ENCODE measurements at places on chromosomes 6 and 20.

DNA sequence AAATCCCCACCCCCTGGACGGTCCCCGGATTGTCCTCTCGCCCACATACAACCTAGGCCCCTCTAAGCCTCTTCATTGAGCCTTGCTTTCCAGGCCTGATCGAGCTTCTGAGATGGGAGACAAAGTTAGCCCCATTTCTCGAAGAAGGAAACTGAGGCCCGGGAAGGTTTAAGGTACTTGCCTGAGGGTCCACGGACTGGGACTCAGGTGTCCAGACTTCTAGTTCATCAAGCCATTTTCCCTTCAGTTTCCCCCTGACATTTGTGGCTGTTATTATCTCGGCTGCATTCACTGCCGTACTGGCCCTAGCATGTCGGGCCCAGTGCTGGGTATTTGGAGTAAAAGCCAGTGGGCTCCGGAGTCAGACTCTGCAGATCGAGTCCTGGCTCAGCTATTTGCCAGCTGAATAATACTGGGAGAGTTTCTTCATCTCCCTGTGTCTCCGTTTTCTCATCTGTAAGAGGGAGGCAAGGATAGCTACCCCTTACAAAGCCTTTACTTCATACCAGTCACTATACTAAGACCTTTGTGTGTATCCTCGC lies 633 bp downstream of the RPRD1B start:
- no peak for DNase-seq

DNA sequence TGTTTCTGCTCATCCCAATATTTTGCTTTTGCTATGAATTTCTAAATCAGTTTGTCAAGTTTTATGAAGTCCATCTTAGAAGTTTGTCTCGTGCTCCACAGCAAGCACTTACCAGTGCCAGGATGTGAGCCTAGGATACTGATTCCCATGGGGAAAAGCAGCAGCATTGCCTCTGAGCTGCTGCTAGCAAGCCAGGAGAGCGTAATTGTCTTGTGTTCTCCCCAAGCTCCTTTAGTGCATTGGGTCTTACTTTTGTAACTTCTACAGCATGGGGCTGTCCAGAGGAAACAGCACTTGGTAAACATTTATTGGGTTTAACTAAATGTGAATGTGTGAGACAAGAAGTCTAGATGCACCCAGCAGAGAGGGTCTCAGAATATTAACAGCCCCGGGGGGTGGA lies 76.1 kb downstream of the RNF182 start:
- DNase-seq, result no peak

DNA sequence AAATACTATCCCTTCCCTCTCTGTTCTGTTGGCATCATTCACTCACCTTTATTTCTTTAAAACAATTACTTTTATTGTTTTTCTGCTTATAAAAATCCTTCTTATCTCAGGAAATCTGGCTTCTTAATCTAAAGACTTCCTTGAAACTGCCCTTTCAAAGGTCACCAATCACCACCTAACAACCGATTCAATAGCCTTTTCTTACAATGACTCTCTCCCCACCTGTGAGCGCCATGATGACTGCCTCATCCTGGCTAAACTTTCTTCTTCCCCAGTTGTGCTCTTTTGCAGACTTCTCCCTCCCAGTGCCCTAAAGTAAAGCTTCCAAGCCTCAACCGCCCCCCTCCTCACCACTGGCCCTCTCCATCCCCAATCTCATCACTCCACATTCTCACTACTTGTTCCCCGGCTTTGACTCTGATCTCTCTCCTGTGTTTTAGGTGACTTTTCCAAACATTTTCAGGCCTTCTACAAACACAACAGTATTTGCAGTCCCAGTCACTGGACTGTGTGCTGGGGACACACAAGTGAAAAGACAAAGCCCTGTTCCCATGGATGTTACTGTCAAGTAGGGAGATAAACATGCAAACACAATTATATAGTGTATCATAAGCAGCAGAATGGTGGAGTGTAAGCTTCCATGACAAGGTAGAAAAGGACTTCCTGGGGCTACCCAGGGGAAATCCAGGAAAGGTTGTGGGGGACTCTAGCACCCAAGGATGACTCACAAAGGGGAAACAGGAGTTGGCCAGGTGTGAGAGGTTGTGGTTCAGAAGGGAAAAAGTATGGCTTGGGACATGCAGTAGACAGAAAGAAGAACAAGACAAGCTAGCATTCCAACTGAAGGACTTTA lies 12.8 kb downstream of the NHSL1 start:
- DNase-seq, result no peak

DNA sequence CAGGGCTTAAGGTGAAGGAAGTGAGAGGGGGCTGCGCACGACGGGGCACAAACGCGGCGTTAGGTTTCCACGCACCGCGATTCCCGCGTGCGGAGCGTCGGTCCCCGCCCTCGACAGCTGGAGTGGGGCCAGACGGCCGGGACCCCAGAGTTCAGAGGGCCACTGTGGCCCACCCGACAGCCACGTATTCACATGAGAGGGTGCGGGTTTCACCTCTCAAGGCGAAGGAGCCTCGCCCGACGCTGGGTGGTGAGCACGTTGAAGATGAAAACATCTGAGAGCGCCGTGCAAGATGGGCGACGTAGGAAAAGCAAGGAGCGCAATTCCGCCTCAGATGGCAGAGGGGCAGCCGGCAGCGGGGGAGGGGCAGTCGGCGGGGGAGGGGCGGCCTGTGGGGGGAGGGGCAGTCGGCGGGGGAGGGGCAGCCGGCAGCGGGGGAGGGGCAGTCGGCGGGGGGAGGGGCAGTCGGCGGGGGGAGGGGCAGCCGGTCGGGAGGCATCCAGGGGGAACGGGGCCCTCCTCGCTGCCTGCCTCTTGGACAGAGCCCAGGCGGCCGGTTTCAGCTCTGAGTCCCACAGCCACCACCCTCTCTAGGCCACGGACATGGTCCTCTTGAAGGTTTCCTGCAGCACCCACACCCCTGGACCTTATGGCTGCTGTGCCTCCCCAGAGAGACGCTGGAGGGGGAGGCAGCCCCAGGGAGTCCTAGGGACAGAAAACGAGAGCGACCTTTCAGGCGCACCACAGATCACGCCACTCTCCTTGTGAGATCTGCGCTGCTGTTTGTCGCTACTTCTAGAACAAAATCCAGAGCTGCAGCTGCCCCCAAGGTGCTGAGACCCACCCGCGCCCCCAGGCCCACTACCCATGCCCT lies 113.7 kb downstream of the DLL1 start:
- DNase-seq, result no peak

DNA sequence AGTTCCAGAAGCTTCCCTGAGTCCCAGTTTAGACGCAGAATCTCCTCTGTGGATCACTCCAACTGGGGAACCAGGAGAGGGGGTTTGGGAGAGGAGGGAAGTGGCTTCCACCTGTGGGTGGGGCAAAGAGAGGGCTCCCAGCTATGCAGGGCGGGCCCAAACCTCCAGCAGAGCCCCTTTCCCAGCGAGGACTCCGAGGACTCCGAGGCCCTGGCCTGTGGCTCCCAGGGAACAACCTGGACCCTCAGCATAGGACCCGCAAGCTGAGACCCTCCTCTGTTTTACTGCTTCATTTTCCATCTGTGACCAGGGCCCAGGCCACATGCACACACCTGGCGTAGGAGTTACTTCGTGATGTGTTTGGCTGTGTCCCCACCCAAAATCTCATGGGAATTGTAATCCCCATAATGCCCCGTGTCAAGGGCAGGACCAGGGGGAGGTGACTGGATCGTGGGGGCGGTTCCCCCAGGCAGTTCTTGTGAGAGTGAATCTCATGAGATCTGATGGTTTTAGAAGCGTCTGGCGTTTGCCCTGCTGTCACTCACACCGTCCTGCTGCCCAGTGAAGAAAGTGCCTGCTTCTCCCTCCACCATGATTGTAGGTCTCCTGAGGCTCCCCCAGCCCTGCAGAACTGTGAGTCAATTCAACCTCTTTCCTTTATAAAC lies 27.9 kb downstream of the NTSR1 start:
- no peak for DNase-seq

DNA sequence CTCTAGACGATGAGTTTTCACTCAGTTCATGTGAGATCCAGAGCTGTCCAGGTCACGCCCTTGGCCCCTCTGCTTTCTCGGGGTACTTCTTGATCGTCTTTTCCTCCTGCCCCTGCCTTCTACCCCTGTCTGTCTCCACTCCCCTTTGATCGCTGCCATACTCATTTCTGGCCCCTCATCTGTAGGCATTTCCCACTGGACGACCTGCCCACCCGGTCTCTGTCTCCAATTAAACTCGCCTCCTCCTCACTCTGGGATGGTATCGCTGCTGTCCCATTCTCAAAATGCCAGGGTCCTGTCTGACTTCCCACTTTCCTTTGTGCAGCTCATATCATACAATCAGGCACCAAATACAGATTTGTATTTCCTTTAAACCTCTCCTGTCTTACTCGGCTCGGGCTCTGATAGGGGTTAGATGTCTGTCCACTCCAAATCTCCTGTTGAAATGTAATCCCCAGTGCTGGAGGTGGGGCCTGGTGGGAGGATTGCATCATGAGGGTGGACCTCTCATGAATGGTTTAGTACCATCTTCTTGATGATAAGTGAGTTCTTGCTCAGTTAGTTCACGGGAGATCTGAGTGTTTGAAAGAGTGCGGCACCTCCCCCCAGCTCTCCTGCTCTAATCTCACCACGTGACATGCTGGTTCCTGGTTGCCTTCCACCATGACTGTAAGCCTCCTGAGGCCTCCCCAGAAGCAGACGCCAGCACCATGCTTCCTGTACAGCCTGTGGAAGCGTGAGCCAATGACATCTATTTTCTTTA lies 3.5 kb upstream of the SYNJ2 start:
- DNase-seq, result no peak

All from CD4-positive, alpha-beta T cell treated with Interleukin-12 subunit alpha and Interleukin-12 subunit beta, for 1 hour (primary cell).